ENCODE measurements at places on chromosomes 1 and 21.

DNA sequence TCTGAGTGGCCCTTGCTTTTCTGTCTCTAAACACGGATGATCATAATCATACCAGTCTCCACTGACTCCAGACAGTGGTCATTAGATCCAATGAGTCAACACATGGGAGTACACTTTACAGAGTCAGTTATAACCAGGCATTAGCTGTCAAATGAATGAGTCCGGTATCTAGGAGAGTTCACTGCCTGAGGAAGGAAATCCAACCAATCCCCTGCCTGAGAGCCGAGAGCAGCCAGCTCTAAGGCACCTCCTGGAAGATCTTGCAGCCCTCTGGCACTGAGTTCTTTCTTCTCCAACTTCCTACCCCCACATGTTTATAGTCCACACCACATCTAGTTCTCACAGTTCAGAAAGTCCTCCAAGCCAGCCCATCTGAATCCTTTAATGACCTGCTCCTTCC is 29.4 kb upstream of the RBM15 start:
- DNase-seq: peak; percentile 63

DNA sequence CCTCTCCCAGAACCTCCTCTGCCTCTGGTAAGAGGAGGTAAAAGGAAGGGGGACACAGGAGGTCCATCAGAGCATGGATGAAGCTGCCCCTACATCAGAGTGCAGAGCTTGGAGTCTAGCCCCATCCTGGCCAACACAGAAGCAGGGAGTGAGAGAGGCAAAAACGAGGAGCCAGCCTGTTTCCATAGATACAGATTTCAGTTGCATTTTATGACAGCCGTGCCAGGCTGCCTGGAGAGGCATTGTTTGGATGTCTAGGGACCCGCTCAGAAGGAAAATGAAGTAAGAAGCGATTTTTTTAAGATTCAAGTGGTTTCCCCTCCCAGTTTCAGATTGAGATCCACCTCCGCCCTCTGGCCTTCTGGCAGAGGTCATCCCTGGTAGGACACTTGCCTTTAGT is 11.5 kb upstream of the GJA8 start:
- no peak for DNase-seq

- DNase-seq: peak; percentile 71
Measured at GRCh38 chr1:53470155-53470554, 11.0 kb downstream of the DMRTB1 start.

GRCh38 chr21:36981049-36981391 is 14.6 kb upstream of the HLCS start:
- DNase-seq: no peak

DNA sequence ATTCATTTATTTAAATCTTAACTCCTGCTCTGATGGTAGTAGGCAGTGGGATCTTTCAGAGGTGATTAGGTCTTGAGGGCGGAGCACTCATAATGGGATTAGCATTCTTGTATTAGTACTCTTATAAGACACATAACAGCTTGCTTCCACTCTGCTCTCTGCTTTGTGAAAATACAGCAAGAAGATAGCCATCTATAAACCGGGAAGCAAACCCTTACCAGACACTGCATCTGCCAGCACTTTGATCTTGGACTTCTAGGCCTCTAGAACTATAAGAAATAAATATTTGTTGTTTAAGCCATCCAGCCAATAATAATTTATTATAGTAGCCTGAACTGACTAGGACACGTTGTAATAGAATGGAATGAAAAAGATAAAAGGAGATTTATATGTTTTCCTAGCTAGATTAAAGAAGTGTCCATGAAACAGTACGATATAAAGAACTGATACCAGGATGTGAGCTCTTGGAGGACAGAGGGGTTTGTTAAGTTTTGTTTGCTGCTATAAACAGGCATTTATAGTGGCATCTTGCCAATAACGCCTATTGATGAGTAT is 869.9 kb downstream of the MRPL39 start:
- no peak for DNase-seq

DNA sequence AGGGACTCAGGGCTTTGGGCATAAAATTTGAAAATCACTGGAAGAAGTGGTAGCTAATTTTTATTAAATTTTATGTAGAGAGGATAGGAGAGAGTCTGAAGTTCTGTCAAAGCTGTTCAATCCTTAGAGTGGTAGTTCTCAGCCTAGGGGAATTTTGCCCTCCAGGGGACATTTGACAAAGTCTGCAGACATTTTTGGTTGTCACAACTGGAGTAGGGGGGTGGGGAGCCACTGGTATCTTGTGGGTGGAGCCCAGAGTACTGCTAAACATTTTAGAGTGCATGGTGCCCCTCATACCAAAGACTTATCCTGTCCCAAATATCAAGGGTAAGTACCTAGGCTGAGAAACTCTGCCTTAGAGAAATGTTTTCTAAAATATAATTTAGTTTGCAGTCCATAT is 30.2 kb downstream of the RASAL2 start:
- DNase-seq: no peak

DNA sequence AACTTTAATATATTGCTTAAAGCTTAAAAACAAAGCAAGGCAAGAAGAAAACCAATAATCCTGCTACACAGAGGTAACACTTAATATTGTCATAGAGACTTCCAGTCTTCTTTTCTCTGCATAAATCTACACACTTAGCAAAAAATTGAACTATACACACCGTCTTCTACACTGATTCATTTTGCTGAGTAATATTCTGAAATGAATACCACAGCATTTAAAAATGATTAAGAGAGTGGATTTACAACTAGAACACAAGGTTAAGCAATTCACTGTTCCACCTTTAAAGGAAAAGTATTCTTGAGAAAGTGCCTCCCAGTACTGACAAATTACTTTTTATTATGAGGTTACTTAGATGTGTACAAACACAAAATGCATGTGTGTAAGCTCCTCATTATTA is 22.2 kb upstream of the ITPKB start:
- no peak for DNase-seq

DNA sequence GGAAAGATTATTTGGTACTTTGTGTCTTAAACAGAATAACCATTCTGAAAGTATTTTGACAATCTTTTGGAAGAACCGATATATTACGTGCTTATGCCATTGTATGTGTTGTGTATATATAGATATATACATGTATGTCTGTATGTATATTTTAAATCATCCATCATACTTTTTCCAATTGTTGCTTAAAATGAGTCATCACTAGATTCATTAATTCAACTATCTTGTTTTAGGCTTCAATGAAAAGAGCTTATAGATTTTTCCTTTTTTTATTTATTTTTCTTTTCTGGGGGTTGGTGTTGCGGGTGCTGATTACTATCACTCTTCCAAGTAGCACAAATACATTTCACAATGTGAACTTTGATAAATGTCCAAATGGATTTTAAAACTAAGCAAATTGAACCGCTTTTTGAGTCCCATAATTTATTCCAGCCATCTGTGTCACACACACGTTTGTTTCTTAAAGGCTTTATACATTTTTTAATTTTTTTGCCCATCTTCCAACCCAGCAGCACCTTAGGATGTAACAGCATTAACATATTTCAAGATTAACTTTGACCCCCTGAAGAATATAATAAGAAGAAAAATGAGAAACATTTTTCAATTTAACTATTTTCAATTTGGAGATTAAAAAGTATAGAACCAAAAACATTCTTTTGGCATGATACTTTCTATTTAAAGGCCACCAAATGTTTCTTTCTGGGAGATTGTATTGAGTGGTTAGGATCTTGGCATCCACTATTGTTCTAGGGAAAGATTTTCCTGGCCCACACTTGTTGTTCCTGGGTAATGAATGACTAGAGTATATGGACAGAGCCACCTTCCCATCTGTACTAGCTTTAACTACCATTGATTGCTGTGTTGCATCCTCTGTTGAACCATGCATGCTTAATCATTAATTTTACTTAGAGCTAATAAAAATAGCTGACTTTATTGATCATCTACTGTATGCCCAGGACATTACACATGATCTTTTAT is 9.3 kb upstream of the DPYD start:
- DNase-seq: no peak

Measured in fibroblast of skin of abdomen (primary cell).